ENCODE measurements at places on chromosomes 6 and 20. TPM values are rescaled to one million over a fixed set of nuclear protein-coding genes. Genes with fewer than 3 reads are reported as not detected.

DNA sequence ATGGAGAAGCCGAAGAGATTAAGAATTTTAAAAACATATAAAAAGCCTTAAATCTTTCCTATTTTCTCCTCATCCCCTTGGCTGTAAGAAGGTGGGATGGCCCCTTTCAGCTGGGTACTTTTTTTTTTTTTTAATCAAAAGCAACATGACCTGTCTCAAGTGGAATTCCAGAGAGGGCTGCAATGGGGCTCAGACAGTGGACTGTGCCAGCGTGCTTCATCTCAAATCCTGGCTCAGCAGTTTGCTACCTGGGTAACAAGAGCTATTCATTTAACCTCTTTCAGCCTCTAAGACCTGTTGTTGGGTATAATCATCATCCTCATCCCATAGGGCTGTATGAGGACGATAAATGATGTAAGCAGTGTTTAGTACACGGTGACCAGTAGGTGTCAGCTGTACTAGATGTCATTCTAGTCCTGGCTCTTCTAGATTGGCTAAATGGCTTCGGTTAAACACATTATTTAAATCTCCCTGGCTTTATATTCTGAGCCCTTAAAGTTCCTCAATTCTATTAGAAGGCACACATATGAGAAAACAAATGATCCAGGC is 6.9 kb upstream of the PPP1R3G start:
- no peak for DNase-seq

- DNase-seq = peak; percentile 13
These were observed 39.0 kb upstream of the PRND start for GRCh38 chr20:4682682-4683081.

DNA sequence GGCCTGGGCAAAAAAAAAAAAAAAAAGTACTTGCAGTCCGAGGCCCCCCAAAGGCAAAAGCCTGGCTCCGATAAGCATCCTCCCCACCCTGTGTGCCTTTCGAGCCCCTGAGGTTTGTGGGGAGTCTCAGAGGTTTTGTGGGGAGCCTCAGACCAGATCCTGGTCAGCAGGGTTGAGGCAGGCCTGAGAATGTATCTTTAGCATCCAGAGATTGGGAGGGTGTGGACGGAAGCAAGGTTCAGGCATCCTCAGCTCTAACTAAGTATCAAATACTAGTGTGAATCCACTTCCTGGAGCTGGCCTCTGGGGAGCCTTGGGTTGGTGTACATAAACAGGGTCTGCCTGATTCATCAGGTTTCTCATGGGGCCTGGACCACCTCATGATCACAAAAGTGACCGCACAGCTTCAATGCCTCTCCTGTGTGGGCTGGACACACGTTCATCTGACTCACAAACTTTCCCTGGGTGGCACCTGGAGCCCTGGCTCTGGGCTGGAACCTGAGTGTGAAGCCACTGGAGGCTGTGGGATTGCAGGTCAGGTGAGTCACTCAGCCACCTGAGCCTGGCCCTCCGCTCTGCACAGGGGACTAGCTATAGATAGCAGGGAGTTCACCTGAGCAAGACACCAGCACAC is 24.4 kb downstream of the PCMTD2 start:
- DNase-seq = no peak

- DNase-seq = no peak
These were observed 9.4 kb upstream of the RAB44 start for GRCh38 chr6:36688063-36688738.

- DNase-seq = no peak
These were observed 41.7 kb upstream of the REV3L start for GRCh38 chr6:111524735-111525134.

- DNase-seq = no peak
These were observed 181.5 kb upstream of the TCF21 start for GRCh38 chr6:133707456-133707855.

GRCh38 chr6:24321538-24322162 is 36.2 kb downstream of the DCDC2 start:
- DNase-seq = no peak

GRCh38 chr6:118356686-118357085 is 191.4 kb upstream of the PLN start:
- no peak for DNase-seq

DNA sequence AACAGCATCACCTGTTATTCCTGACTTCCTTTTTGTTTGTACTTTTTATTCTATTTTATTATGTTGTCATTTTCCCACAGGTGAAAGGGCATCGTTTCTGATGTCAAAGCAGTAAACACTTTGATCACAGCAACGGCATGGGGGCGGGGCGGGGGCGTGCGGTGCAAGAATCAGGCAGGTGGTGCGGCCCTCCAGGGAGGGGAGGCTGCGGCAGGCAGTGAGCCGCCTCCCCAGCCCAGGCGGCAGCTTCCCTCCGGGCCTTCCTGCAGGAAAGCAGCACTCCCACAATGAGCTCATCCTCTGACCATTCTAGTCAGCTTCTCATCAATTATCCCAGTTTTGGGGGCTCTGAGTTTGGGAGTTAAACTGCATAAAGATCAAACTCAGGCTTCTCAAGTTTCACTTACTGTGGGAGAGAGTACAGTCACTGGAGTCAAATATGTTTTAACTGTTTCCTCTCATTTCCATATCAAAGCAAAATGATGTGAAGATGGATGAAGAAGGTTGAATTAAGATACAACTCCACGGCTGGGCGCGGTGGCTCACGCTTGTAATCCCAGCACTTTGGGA is 608.4 kb upstream of the AGPAT4 start:
- no peak for DNase-seq

DNA sequence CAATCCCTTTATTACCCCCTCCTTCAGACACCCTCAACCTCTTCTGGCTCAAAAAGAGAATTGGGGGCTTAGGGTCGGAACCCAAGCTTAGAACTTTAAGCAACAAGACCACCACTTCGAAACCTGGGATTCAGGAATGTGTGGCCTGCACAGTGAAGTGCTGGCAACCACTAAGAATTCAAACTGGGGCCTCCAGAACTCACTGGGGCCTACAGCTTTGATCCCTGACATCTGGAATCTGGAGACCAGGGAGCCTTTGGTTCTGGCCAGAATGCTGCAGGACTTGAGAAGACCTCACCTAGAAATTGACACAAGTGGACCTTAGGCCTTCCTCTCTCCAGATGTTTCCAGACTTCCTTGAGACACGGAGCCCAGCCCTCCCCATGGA is 2.2 kb downstream of the TNF start:
- no peak for DNase-seq

DNA sequence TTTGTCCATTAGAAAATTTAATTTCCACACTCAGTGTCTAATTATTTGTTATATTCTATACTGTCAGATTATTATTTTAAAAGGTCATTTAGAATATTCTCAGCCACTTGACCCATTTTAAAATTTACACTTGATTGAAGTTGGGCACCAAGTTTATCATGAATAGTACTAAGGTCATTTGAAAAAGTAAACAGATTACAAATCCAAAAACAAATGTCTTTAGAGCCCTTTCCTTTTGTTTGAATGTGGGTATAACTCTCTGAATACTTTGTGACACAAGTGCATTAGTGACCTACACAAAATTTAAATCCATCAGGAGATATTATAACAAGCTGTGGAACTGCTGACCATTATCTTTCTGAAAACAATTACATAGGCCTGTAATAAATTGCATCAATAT is 11.3 kb downstream of the HIVEP2 start:
- DNase-seq = no peak

DNA sequence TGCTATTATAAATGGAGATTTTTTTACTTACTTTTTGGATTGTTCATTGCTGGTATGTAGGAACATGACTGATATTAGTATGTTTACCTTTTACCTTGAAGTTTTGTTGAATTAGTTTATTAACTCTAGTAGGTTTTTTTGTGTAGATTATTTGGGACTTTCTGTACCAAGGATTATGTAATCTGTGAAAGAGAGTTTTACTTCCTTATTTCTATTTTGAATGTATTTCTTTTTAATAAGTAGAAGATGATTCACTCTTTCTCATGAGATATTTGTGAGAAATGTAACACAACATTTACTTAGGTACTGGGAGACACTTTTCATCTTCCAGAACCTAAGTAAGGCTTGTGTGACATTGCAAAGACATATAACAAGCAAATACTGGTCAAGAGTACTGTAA is 473.9 kb upstream of the HS3ST5 start:
- DNase-seq = no peak

- no peak for DNase-seq
These were observed 94.0 kb downstream of the RNGTT start for GRCh38 chr6:88869263-88870020.

DNA sequence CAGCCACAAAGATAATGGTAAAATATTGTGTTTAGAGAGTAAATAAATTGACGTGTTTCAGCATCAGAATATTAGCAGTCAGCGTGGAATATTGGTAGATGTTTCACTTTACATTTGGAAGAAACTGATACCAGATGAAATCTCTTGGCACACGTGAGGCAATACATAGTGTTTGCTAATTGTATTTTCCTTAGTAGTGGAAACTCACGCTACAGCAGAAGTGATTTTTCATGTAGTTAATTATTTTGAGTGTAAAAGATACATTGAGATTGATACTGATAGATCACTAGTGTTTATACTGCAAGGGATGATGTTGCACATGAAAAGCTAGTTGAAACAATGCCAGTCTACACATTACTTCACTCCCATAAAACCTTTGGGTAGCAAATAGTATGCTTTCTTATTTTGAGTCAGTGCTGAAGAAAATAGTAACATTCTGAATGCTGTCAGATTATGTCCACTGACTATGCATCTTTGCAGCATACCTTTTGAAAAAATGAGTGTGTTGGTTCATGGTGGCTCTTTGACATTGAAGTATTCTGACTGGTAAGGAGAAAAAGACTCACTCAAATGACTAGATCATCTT is 59.3 kb downstream of the CD2AP start:
- DNase-seq = no peak

DNA sequence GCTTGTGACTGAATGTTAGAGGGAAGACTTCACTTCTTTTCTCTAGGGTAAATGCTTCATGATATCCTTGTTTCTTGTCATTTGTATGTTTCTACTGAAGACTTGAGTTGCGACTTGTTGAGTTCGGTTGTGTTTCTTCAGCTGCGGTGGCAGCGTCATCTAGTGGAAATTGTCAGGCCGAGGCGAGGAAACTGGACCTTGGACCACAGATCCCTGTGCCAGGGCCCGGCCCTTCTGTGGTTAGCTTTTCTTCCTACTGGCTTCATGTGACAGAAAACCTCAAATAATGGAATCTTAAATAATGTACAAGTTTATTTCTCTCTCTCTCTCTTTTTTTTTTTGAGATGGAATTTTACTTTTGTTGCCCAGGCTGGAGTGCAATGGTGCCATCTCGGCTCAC is 12.4 kb downstream of the MTHFD1L start:
- DNase-seq = no peak

DNA sequence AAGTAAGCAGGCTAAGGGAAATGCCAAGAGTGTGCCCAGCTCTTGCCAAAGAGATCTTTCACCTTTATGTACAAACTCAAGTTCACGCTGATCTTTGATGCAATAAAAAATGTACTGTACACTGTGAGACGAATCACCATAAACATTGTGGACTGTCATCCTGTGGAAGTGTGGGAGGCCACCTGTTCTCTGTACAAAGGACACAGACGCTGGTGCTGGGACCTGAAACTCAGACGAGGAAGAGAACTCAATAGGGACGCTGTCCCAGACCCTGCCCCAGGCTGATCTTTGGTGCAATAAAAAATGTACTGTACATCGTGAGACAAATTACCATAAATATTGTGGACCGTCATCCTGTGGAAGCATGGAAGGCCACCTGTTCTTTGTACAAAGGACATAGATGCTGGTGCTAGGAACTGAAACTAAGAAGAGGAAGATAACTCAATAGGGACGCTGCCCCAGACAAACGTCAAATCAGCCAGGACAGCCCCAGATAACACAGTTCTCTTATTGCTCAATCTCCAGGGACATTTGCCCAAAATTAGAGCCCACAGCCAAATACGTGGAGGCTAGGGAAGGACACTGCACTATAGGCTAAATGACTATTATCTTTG is 312.7 kb upstream of the SGK1 start:
- no peak for DNase-seq

GRCh38 chr20:57922706-57923105 is 212.9 kb upstream of the PMEPA1 start:
- DNase-seq = no peak

GRCh38 chr6:7042056-7042653 is 65.6 kb upstream of the RREB1 start:
- DNase-seq = no peak

- no peak for DNase-seq
These were observed 87.8 kb downstream of the PLEKHG1 start for GRCh38 chr6:150687508-150687907.

DNA sequence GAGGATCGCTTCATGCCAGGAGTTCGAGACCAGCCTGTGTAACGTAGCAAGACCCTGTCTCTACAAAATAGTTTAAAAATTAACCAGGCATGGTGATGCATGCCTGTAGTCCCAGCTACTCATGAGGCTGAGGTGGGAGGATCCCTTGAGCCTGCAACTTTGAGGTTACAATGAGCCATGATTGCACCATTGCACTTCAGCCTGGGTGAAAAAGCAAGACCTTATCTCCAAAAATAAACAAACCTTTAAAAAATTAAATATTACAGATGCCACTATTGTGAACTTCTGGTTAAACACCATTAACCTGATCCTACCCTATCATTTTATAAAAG is 116.8 kb downstream of the ARHGAP18 start:
- DNase-seq = no peak

- no peak for DNase-seq
These were observed 774 bp upstream of the SFT2D1 start for GRCh38 chr6:166343150-166343487.

DNA sequence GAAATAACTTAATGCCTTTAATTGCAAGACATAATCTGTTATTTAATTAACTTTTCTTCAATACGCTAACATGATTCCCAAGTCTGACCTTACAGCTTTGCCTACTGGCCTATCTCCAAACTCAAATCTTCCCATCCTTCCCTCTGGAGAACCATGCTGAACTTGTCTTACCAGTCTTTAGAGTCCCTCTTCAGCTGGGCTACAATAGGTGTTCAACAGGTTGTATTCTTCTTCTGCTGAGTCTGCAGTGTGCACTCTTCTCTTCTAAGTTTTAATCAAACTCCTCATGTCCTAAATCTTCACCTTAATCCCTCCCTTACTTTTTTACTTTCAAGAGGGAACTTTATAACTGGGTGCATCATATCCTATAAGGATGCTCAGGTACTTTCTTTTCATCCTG is 75.5 kb upstream of the TINAG start:
- DNase-seq = no peak

DNA sequence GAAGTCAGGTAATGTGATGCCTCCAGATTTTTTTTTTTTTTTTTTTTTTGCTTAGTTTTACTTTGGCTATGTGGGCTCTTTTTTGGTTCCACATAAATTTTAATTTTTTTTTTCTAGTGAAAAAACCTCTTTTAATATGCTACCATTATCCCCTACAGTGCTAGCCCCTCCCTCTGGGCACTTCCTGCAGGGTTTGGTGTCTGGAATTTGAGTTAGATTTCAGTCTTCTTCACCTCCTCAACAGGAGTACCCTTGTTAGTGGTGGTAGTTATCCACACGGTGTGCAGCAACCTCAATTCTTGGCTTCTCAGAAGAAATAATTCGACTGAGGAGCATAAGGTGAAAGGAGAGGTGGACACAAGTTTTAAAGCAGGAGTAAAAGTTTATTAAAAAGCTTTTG is 128.8 kb upstream of the SYNCRIP start:
- DNase-seq = no peak

The BIRC7 gene
- total RNA-seq = 1.3 TPM

The CLPSL2 gene
- not detected for total RNA-seq

The VNN1 gene
- total RNA-seq = 0.38 TPM

The MEI4 gene
- 0.48 TPM for total RNA-seq

The SMIM26 gene
- total RNA-seq = 128 TPM

The ERVFRD-1 gene
- not detected for total RNA-seq

The PACRG gene
- 1.1 TPM for total RNA-seq

The ZDHHC14 gene
- 8.7 TPM for total RNA-seq

The HLA-DMB gene
- total RNA-seq = 15.0 TPM

The PBOV1 gene
- not detected for total RNA-seq
